WTC11 (cell line): ENCODE measurements at places on chromosomes 2 and 18.

- no peak for DNase-seq
Observed at GRCh38 chr2:39535636-39536185, 98.6 kb upstream of the MAP4K3 start.

DNA sequence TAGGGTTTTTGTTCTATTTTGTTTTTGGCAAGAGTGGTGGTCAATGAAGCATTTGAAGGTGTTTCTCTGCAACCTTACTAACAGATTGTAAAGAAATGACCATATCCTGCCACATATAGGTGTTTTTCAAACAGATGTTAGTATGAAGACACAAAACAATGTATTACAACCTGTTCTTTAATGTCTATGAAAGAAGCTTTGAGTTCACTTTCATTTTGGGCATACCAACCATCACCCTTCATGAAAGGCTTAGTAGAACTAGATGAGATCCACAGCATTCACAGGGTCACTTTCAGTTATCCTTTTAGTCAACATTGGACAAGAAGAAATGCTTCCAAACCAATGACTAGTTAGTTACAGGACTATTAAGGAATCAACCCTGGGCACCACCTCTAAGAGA lies 95.1 kb downstream of the EHBP1 start:
- no peak for DNase-seq

DNA sequence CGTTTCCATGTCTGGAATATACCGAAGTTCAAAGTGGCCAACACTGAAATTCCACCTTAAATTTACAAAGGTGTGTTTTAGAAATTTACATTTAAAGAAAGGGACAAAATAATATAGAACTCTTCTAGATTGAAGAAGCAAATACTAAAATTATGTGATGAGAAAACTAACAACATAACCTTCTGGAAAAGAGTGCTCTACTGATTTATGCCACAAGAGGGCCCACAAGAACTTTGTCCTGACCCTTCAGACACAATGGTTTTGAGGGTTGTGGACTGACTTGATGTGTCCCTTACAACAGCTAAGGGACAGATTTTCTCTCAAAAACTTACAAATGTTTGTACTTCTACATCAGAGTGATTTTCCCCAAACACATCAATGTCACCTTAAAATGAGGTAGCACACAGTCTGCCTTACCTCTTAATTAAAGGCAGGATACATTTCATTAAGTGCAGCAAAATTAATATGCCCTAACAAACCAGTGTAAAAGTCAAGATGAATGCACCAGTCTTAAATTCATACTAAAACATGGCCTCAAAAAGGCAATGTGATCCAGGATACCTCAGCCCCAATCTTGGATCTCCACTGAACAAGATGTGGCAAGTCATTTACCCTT lies 36.2 kb downstream of the EIF2AK3 start:
- DNase-seq, result peak; percentile 21

DNA sequence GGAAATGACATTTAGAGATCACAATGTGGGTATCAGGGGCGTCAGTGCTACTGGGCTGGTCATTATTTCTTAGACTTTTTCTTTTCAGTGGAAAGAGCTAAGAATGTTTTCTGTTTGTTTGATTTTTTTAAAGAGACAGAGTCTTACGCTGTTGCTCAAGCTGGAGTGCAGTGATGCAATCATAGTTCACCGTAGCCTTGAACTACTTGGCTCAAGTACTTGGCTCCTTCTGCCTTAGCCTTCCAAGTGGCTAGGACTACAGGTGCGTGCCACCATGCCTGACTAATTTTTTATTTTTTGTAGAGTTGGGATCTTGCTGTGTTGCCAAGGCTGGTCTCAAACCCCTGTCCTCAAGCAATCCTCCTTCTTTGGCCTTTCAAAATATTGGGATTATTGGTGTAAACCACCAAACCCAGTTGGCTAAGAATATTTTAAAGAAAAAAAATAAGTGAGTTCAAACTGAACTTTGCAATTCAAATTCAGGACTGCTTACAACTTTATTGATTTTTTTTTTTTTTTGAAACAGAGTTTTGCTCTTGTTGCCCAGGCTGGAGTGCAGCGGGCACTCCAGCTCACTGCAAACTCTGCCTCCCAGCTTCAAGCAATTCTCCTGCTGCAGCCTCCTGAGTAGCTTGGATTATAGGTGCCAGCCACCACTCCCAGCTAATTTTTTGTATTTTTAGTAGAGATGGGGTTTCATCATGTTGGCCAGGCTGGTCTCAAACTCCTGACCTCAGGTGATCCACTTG lies 154.2 kb downstream of the MIB1 start:
- no peak for DNase-seq

DNA sequence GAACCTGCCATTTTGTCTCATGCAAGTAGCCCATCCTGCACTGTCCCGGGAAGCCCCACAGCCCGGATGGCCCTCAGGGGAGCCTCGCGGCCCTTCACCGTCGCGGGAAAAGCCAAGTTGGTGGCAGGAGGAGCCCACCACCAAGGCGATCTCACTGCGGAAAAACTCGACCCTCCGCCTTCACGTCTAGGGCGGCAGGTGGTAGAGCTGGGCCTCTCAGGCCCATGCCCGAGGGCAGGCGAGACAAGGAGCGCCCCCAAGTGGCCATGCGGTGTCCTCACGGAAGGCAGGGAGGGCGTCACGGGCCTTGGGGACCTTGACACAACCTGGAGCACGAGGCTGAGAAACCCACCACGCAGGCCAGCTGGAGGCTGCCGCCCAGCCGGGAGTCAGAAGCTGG lies 34.8 kb upstream of the SKA1 start:
- peak; percentile 80 for DNase-seq

GRCh38 chr2:38013158-38013752 lies 62.7 kb downstream of the CYP1B1 start:
- no peak for DNase-seq

DNA sequence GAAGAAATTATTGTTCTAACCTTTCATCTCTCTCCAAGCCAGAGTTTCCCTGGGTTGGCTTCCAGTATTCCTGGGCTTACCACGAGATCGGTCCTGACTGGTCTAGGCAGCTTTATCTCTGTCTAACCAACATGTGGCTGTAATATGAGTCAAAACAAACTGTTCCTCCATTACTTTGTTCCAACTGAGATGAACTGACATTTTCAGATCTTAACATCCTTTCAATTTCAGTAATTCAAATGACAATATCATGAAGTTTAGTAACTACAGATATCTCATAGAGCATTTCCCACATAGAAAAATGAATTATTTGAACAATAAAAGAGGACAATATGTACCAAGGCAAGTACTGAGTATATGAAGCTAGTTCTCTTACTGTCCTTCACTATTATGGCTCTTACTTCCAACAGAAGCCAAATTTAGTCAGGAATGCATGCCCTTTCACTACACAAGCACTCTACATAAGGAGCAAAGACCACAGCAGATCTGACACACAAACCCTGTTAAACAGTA lies 15.5 kb downstream of the SLC25A12 start:
- no peak for DNase-seq

DNA sequence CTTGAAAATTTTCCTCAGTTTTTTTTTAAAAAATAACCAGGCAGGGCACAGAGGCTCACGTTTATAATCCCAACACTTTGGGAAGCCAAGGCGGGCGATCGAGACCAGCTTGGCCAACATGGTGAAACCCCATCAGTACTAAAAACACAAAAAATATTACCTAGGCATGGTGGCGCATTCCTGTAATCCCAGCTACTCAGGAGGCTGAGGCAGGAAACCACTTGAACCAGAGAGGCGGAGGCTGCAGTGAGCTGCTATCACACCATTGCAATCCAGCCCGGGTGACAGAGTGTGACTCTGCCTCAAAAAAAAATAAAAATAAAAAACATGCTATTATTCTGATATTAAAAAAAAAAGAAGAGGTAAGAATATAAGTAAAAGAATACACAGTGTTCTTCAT lies 191.0 kb downstream of the ZEB2 start:
- DNase-seq, result no peak

DNA sequence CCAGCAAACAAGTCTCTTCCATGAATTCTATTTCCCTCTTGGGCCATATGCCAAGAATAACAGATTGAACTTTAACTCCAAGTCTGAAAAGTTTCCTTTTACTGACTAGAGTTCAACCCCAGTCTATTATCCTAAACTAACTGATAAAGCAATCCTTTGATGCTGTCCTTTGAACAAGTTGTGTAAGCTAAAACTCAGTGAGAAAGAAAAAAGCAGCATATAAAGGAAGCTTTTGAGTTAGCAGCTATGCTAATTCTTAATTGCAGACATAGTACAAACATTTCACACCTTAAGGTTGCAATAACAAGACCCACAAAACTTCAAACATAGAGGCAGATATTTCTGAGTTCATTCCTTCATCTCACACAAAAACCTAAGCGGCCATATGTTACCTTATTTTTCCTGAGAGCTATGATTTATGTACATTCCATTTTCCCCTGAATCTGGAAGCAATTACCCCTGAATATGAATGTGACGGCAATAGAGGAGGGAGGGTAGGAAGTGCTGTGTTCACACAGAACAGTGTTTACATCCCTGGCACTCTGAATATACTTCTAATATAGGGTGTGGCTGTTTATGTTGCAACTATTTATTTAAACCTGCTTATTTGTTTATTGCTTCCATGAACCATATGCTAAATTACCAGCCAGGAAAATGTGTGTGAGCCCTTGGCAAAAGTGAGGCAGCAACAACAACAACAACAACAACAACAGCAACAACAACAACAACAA lies 180.6 kb downstream of the IRS1 start:
- DNase-seq, result no peak

DNA sequence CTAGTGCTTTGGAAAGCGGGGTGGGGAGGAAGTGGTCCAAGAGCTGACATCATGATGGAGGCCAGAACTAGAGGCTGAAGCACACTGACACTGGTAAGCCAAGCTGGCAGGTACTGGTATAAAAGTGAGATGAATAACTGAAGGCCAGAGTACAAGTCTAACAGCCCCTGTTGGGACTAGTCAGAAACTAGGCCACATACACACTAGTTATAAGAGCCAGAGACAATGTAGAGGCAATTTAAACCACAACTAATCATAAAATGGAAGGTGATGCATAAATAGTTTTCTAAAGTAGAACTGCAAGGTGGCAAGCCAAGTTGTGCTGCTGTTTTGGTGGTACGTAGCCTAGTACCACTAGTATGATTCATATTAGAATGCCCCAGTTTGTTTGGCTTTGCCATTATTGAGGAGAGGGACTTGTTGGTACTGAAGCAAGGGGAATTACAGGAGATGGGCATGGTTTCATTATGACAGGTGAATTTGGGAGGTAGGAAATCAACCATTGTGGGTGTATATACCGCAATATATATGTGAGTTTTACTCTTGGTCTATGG lies 57.6 kb downstream of the GDF7 start:
- DNase-seq, result no peak

DNA sequence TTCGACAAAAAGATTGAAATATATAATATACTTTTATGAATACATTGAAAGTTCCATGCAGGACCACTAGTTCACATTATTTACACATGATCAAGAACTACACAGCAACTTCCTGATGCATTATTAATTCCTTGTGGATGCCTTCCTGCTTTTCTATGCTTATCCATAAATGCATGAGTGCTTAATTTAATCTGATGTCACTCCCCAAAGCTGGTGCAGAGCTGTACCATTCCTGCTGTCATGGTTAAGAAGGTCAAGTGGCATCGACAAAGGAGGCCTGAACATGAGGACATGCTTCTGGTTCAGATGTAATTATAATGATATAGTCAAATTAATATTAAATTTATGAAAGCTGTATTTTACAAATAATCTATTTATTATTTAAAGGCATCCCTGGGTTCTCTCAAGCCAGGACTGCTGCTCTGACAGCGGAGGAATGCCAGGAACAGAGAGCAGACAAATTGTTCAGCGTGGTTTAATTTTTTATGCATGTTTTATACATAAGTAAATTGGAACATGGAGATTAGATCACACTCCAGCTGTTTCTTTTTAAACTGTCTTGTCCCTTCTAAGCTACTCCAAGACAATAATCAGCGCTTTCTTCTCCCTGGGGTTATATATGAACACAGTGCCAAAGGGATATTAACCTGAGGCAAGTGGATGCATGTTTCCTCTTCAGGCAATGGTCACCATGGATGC lies 307.3 kb upstream of the CNTNAP5 start:
- DNase-seq, result no peak

DNA sequence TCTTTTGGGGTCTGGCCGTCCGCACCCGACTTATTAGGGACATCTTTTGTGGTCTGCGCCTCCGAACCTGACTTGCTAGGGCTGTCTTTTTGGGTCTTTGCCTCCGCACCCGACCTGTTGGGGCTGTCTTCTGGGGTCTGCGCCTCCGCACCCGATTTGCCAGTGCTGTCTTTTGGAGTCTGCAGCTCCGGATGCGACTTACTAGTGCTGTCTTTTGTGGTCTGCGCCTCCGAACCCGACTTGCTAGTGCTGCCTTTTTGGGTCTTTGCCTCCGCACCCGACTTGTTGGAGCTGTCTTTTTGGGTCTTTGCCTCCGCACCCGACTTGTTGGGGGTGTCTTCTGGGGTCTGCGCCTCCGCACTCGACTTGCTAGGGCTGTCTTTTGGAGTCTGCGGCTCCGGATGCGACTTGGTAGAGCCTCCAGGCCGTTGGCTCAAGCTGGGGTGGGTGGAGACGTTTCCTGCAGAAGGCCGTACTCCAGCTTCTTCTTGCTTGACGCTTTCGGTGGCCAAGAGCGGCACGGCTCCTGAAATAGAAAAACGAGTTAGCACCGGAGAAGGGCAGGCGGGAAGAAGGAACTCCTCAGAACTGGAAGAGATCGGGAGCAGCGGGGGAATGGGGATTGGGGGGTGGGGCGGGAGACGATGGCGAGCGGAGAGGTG lies 498 bp downstream of the TGOLN2 start:
- peak; percentile 32 for DNase-seq

GRCh38 chr2:148926291-148926961 lies 51.4 kb downstream of the KIF5C start:
- peak; percentile 61 for DNase-seq

DNA sequence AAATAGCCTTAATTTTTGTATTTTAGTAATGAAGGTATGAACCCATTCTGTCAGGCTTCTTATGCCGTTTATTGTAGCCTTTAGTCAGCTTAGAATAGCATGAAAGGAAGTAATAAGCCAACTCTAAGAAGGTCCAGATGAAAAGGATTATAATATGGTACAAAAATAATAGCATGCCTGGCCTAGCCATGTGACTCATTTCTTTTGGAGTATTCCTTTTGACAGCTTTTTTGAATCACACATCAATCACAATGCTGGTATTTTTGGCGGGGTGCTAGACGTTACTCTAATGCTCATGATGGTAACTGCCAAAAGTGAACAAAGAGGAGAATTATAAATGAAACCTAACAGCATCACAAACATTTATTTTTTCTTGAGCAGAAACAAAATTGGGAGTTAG lies 19.9 kb downstream of the FMNL2 start:
- DNase-seq, result no peak

GRCh38 chr2:230657906-230658305 lies 54.7 kb upstream of the CAB39 start:
- DNase-seq, result no peak

DNA sequence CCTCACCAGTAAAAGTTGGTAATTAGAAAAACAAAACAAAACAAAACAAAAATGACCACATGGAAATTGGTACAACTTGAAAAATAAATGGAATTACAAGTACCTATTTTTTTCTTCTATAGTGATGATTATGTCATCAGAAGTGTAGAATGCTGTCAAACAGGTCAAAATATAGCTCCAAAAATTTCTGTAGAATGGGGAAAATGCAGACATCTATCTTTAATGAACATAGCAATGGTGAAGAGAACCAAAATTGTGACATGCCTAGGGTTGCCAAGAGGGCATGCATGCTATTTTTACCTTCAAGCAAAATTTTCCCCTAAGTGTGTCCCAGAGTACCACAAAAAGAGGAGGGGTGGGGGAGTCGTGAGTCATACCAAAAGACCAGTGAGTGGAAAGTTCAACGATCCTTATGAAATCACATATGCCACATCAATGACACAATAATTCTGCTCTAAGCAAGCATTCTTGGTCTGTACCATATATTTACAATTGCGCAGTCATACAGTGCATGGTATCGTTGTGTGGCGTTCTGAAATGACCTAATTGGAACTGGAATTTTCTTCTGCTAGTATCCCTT lies 1436.4 kb downstream of the SUCLG1 start:
- DNase-seq, result no peak
